Glomerular endothelial cell (primary cell): ENCODE measurements at places on chromosomes 6 and 20. TPM values are rescaled to one million over a fixed set of nuclear protein-coding genes. Genes with fewer than 3 reads are reported as not detected.

Gene VSX1
- not detected in 2 replicates for total RNA-seq

Gene FGD2
- not detected in 2 replicates for total RNA-seq

Gene GLP1R
- total RNA-seq = not detected in 2 replicates

Gene WFDC10B
- not detected in 2 replicates for total RNA-seq

Gene TFAP2D
- not detected in 2 replicates for total RNA-seq

Gene PNPLA1
- total RNA-seq = not detected in 2 replicates

Gene MUCL3
- not detected in 2 replicates for total RNA-seq

Gene SPATS1
- total RNA-seq = not detected in 2 replicates

Gene GHRH
- total RNA-seq = not detected in 2 replicates

- no peak for DNase-seq
These were observed 33.8 kb upstream of the KIF25 start for GRCh38 chr6:167963589-167964057.

DNA sequence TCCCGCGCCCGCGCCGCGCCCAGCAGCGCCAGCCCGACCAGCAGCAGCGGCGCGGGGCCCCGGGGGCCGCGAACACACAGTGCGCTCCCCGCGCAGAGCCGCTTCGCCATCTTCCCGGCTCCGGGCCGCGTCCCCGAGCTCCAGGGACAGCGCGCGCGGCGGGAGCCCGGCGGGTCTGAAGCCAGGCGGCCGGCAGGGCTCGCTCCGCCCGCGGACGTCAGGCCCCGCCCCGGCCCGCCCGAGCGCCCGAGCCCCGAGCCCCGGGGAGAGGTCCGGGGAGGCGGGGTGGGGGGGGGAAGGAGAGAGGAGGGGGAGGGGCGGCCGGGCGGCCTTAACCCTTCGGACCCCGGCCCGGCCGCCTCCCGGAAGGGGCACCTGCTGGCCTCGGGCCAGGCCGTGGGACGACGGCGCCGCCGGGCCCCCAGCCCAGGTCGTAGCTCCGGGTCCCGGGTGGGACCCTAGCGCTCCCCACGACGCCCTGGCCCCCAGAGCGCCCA, at the start of gene LAMA5:
Gene LAMA5 (minus strand): TSS at position 177 of the 497 bp plus-strand sequence. CDS start 67 bp downstream, at position 110.
- DNase-seq = no peak

GRCh38 chr20:33647603-33648395, 14.3 kb upstream of the C20orf144 start:
- DNase-seq = no peak

DNA sequence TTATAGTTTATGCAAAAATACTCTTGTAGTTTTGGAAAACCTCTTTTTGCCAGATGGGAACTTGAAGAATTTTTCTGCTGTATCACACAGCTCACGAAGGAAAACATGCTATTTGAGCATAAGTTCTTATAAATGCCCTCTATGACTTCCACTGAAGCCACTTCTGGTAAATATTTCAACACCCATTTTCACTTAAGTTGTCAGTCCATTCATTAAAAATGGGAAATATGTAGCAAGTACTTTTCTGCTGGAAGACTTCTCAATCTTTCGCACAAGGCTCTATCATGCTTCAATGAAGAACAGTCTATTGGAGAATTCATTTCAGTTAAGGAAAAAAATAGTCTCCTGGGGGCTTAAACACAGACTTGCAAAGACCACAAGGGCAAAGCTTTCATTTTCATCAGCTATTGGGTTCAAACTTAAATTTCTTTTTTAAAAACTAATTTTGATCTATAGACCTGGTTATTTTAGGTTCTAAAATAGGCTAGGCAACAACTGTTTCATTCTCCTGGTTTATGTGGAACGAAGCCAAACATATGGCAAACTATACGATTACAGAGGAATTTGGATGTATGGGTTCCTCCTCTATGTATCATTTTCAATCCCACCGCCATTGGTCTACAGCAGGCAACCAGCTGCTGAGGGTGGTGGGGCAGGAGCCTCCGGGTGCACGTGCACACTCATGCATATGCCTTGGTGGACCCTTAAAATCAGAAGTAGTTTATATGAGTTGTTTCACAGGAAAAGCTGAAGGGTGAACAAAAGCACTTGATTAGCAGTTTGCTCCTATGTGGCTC, 38.7 kb downstream of the LAMA4 start:
- no peak for DNase-seq

DNA sequence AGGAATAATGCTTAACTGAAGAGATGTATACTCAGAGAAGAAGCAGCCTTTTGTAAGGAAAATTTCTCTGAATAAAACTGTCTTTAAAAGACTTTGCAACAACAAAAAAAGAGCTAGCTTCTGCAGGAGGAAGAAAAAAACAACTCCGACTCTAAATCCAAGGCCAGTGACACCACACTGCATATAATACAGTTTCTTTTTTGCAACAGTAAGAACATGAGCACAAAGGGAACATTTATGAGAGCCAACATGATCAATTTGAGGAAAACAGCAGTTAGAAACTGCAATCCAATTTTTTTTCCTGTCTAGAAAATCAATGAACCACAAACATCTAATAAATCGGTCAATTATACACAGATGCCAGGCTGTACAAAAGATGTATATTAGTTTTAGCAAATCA, 42.9 kb upstream of the UST start:
- no peak for DNase-seq

- no peak for DNase-seq
These were observed 621.5 kb upstream of the CDH4 start for GRCh38 chr20:60630609-60631008.

DNA sequence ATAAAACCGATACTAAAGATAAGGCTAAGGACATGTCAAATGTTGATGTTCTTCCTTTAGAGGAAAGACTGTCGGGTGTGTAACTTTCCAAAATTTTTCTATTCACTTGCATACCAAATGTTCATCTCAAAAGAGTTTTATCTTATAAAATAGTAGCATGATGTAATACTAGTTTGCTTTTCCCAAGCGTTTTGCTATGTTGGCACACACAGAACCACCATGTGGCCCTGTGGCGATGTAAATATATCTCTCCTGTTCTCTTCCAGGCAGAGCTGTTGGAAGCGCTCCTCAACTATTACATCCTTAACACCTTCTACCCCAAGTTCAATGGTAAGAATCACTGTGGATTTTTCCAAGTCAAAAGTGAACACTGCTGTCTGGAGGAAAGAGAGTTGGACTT, 26.5 kb downstream of the LBP start:
- DNase-seq = no peak

DNA sequence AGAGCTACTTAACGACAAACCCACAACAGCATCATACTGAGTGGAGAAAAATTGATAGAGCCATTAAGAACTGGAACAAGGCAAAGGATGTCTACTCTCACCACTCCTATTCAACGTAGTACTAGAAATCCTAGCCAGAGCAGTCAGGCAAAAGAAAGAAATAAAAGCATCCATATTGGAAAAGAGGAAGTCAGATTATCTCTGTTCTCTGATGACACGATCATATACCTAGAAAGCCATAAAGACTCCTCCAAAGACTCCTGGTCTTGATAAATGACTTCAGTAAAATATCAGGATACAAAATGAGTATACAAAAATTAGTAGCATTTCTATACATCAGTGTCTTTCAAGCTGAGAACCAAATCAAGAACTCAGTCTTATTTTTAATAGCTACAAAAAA, 17.0 kb upstream of the FHL5 start:
- DNase-seq = no peak

DNA sequence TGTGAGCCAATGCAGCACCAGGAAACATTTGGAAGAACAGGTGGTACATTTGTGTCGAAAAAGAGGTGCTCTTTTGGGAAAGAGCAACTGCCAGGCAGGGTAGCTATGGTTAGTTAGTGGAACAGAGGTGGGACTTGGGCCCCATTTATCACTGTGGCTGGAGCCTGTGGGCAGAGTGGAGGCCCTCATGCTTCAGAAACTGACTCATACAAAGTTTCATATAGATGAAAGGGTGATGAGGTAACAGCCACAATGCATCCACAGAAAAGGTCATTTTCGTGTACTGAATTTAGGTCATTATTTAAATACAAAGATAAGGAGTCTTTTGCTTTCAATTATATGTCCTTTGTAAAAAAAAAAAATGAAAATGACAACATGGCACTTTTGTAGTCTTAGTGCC, 76.4 kb upstream of the HS3ST5 start:
- no peak for DNase-seq

DNA sequence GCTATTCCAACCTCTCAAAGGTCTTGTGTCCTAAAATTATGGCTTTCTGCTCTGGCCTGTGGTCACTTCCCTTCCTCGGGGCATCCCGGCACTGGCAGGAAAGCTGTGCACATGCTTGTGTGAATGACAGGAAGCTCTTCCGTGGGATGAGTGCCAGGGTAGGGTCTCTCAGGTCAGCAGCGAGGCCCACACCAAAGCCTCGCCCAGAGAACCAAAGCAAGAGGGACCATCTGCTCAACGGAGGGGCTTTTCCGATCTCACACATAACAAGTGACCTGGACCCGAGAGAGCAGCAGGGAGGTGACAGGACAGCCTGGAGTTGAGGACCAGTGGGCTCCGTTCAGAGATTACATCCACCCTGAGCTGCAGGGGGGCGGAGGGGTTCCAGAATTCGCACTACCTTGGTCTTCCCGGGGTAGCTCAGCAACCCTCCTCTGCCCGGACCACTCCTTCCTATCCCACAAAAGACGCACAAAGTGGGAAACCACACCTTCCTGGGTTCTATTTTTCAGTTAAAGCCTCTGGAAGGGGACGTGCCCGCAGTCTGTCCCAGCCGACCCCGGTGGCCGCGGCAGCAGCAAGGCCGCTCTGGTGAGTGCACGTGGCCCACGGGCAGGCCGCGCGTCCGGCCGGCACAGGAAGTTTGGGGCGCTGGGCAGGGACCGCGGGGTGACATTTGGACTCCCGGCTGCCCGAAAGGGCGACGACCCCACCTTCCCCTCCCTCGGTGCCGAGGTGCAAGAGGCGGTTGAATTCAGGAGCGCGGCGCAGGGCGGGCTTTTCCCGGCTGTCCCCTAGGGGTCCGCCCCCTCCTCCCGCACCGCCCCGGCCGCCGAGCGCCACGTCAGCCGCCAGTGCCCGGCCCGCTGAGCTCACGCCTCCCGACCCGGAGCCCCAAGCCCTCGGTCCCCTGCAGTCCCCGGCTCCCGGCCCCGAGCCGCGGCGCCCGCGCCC, 988 bp downstream of the TXNDC5 start:
- DNase-seq = peak; percentile 37

- DNase-seq = no peak
These were observed 134.4 kb upstream of the TOP1 start for GRCh38 chr20:40894237-40894630.

DNA sequence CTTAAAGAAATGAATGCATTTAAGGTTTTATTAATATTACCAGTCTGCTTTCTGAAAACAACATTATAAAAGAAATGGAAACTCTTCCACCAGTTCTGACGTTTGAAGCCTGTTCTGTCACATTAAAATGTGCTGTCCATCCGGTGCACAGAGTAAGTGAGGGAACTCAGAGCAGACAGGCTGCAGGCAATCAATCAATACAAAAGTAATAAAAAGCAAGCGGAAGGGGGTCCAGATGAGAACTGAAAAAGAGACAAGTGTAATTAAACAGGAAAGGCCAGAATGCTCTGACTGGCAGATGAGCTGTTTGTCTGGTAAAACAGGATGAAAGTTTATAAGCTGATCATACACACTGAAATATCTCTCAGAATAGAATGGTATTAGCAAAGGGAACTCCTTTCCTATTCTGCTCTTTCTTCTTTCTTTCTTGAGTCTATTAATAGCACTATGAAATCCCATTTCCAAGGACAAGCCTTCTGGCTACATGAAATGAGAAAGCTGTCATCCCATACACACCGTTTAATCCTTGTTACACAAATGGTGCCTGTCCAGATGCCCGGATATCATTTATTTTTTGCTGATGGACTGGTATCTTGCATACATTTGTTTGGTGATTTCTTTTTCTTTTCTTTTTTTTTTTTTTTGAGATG, 94.3 kb downstream of the RAMACL start:
- no peak for DNase-seq

GRCh38 chr20:23587631-23588030, 18.1 kb downstream of the CST9 start:
- DNase-seq = no peak

DNA sequence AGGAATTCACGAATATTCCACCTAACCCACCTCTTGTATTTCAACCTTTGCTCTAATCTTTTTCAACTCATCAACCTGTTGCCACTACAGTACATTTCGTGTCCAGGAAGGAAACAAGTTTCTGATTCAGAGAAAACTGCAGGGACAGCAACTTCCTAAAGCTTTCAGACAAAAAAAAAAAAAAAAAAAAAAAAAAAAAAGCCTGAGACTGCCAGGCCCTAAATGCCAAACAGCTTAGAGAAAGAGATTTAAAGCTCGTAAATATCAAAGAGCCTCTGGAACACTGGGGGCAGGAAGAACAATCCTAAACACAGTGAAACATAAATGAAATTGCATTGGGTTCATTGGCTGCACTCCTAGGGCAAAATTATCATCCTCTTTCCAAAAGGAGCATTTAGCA, 411.2 kb upstream of the SPTLC3 start:
- DNase-seq = no peak

GRCh38 chr6:97939440-97940168, 656.6 kb upstream of the MMS22L start:
- no peak for DNase-seq

- DNase-seq = no peak
These were observed 26.2 kb downstream of the E2F3 start for GRCh38 chr6:20427856-20428255.
